ENCODE measurements at places on chromosomes 1 and 21.

DNA sequence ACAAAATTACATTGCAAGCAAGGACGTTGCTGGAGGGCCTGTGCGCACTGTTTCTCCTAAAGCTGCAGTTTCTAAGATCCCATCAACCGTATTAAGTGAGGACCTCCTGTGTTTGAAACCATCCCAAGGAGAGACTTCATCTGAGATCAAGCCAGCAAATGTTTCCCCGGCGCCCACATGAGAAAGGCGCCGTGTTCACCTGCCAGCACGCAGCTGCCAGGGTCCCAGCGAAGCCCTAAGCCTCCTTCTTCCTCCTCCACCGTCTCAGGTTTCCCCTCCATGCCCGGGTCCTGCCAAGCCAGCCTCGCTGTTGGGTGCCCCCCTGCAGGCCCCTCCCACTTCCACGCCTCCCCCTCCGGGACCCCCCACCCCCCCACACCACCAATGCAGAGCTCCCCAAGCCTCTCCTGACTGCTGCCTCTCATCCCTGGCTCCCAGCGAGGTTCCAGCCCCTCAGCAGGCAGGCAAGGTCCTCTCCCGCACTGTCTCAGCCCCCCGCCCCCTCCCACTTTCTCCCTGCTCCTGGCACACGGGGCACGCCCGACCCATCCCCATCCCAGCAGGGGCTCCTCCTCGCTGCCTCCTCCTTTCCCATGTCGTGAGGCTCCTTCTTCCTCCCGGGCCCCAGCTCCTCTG, 8.6 kb upstream of the TFF1 start:
- DNase-seq, result no peak

DNA sequence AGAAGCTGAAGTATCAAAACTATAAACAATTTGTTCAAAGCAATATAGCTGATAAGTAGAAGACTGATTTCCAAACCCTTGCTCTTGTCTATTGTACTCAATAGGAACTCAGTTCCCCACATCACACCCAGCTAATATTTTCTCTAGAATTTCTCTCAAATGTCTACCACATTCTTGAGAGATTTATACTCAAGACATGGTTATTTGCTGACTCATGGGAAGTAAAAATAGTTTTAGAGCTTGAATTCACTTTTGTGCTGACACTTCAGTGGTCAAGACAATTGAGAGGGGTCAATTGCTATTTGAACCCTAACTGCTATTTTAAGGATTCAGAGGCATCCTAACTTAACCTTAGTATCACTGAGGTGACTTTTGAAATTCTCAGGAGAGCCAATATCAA, 99.0 kb downstream of the TNNI3K start:
- no peak for DNase-seq

GRCh38 chr1:64196074-64196870, 7.2 kb upstream of the UBE2U start:
- no peak for DNase-seq

DNA sequence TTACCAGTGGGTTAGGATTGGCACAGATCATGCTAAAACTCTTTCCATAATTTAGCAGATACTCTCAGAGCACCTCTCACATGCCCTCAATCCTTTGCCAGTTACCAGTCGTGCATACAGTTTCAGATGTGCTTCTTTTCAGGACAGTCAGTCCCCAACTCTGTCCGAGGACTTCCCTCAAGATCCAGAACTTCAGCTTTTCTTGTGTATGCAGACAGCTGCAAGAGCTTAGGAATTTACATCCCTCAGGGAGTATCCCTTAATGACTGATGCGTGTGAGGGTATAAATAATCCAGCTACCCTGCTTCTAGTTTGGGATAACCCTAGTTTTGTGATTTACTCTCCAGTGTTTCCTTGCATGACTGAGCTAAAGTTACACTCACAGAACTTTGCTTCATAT, 393.0 kb upstream of the PLXNA2 start:
- no peak for DNase-seq

DNA sequence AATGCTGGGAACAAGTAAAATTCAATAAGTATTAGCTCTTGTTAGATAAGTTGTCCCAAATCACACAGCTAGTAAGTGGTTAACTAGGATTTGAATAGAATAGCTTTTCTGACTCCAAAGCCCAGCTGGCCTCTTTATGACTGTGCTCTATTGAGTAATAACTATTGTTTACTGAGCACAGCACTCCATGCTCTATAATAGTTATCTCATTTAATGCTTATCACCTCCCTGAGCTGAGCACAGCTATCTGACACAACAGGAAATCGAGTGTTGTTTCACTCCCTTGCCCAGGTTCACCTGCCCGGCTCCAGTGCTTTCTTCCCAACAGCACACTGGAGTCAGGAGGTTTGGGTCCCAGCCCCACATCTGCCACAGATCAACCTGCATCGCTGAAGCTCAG, 38.8 kb upstream of the STMN1 start:
- DNase-seq, result no peak

DNA sequence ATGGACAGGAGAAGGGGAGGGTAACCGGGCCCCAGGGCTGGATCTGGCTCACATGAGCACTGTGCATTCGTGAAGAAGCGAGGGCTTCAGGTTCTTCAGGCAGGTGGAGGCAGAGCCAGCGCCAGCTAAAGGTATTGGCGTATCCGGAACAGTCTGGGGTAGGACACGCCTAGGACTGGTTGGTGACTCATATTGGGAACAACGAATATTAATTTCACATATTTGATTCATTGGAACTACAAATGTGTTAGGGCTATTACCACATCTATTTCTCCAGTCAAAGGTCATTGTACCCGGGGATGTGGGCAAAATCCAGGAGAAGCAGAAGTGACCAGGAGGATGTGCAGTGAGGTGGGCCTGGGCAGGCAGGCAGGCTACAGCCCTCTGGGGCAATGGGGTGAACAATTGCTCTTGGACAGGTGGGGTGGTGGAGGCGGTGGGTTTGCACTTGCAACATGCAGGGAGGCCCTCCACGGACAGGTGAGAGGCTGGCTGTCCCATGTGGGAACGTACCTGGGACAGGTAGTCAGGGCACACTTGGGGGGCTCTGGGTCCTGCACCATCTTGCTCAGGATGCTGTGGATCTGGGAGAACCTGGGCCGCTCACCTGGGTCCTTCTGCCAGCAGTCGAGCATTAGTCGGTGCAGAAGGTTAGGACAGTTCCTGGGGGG, 26.7 kb downstream of the CDCA8 start:
- no peak for DNase-seq

DNA sequence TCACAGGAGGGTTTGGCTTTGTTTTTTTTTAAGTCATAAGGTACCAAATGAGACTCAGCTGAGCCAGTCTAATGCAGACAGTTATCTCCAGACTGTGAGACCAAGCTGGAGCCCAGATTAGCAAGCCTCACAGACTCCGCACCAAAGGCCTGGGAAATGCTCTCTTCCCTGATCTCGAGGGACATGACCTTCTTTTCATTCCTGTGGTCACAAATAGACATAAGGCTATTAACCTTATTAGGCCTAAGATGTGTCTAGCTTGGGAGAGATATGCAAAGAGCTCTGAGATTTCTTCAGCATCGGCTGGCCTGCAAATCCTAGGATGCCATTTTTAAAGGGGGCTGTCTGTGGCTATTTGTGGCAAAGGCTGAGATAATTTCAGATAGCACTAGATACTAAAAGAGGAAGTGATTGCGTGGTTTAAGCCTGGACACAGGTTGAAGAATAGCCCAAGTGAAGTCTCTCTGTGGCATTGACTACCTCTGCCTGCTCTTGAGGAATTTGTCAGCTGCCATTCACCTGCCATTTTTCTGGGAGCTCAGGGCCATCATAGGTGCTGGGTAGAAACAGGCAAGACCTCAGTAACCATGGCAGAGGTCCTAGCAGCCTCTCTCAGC, 301.3 kb downstream of the SIPA1L2 start:
- no peak for DNase-seq

DNA sequence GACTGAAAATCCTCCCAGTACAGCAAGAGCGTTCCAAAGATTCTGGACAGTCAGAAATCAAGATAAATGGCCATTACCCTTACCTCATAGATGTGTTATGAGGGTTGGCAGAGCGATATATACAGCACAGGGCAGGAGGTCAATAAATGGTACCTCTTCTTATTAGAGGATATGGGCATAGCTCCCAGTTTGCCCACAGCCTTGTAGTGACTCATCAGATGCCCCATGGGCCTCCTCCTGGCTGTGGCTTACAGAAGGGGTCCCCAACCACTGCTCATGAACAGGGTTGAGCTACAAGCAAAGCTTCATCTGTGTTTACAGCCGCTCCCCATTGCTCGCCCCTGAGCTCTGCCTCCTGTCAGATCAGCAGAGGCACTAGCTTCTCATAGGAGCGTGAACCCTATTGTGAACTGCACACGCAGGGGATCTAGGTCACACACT, 7.3 kb upstream of the IFNGR2 start:
- DNase-seq, result no peak

DNA sequence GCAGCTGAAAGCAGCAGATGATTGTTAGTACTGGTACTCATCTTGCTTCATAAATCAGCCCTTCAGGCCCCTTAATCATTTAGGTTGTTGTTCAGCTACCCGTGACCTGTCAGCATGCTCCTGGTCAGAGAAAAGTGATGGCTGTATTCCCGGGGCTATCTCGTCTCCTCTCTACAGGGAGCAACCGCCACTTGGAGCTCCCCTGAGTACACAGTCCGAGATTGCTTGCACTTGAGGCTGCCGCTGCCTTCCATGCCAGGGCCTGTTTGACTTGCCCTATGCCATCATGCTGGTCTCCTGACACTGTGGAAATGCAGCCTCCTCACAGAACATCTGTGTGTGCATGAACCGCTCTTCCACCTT, 97.5 kb downstream of the SPATA46 start:
- DNase-seq, result no peak
